ENCODE measurements at places on chromosomes 5 and 9. TPM values are rescaled to one million over a fixed set of nuclear protein-coding genes. Genes with fewer than 3 reads are reported as not detected.

DMRTA1 gene
- 0.97 TPM for total RNA-seq

MEGF10 gene
- total RNA-seq = 0.78 TPM

PDE8B gene
- 0.62 TPM for total RNA-seq

THBS4 gene
- 24.6 TPM for total RNA-seq

IL4 gene
- not detected for total RNA-seq

KCNMB1 gene
- total RNA-seq = 0.65 TPM

FAM221B gene
- total RNA-seq = not detected

HAPLN1 gene
- total RNA-seq = 0.32 TPM

CER1 gene
- not detected for total RNA-seq

TOMM5 gene
- 59.4 TPM for total RNA-seq

RBM27 gene
- 10.2 TPM for total RNA-seq

DNA sequence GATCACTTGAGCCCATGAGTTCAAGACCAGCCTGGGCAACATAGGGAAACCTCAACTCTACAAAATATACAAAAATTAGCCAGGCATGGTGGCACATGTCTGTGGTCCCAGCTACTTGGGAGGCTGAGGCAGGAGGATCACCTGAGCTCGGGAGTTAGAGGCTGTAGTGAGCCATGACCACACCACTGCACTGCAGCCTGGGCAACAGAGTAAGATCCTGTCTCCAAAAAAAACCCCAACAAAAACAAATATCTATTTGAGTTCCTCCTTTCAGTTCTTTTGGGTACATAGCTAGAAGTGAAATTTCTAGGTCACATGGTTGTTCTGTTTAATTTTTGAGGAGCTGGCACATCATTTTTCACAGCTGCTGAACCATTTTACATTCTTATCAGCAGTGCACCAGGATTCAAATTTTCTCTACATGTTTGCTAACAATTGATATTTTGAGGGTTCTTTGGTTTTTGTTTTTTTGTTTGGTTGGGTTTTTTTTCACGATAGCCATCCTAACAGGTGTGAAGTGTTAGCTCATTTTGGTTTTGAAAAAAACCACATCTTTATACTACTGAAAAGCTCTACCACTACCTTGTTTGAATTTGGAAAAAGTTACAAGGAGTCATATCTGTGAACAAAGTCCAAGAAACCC lies 176.9 kb upstream of the SLC12A2 start:
- no peak for DNase-seq

- DNase-seq = no peak
Measured at GRCh38 chr9:108665521-108666239, 190.1 kb downstream of the ACTL7B start.

DNA sequence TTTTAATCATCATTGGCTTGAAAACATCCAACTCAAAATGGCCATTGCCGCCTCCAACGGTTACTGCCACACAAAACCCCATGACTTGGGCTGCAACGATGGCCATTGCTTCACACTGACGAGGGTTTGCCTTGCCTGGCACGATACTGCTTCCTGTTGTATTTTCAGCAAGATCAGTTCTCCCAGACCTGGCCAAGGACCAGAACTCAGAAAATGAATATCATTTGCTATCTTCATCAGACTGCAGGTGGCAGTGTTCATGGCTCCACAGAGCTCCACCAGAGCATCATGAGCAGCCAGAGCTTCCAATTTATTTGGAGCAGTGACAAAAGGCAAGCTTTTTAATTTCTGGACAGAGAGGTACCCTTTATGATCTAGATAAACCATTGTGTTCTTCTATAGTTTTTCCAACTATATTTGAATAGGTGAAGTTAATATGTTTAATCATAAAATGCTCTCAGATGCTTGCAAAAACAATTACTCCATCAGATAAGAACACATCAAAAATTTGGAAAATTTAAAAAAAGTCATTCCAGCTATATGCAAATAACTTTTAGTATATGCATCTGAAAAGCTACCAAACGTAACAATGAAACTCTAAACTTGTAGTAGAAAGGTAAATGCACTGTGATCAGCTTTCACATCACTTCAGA lies 10.4 kb downstream of the AMACR start:
- peak; percentile 52 for DNase-seq

- no peak for DNase-seq
Measured at GRCh38 chr9:649128-650074, 192.1 kb upstream of the DMRT1 start.

- DNase-seq = no peak
Measured at GRCh38 chr5:160209917-160210316, 19.4 kb upstream of the FABP6 start.

- DNase-seq = no peak
Measured at GRCh38 chr9:91405343-91406077, 18.1 kb downstream of the NFIL3 start.

DNA sequence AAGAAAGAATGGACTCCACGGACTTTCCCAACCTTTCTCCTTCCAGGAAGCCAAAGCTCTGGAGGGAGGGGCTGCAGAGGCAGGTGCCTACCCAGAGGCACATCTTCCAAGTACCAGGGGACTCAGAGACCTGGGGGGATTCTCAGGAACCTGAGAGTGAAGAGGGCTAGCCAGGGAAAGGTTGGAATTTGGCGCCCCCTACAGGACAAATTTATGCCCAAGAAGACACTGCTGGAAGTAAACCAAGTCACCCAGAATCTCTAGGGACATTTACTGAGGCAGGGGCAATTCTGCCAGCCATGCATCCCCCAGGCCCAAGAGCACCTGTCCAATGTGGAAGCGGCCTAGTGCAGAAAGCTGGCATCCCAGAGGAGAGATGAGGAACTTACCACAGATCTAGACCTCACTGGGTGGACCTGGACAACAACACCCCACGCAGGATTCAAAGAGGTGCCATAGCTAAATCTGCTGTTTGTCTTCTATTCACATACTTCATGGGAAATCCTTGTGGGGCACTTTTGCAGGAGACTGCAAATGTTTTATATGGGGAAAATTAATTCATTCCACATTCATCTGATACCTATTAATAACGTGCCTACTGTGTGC lies 25.9 kb upstream of the IDNK start:
- DNase-seq = no peak

DNA sequence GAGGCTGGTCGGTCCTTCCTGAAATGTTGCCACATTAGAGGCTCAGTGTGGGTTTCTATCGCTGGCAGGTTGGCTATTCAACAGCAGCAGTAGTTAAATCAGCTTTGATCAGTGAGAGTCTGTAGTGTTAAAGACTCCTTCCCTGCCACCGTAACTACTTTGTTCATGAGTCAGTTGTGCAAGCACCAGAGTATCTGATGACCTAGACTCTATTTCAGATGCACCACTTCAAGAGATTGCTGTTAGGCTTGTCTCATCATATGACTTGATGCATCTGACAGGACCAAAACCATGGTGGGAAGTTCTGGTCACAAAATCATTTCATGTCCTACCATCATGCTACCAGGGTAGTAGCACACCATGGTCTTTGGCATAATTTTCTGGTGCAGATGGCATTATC lies 482.7 kb upstream of the MPDZ start:
- no peak for DNase-seq

- DNase-seq = no peak
Measured at GRCh38 chr5:179802207-179802883, 4.3 kb downstream of the MGAT4B start.

DNA sequence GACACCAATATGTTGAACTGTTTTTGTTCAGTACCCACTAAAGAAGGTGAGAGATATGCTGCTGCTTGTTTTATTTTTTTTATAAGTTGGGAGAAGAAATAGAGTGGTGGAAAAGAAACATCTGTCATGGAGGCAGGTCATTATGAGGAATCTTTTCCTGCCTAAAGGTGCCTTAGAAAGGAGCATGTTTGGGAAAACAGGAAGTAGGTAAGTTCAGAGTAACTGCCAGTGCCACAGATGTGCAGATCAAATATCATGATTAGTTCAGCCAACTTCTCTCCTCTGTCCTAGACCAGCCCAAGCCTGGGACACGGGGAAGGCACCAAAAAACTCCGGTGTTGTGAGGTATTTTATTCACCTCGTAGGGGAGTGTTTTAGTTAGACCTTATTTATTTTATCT lies 144.2 kb downstream of the MAN2A1 start:
- DNase-seq = no peak

GRCh38 chr5:104540448-104540847 lies 977.9 kb upstream of the NUDT12 start:
- no peak for DNase-seq

GRCh38 chr5:72284559-72285423 lies 35.2 kb downstream of the MRPS27 start:
- no peak for DNase-seq

GRCh38 chr9:70551396-70551795 lies 136.9 kb upstream of the KLF9 start:
- no peak for DNase-seq

DNA sequence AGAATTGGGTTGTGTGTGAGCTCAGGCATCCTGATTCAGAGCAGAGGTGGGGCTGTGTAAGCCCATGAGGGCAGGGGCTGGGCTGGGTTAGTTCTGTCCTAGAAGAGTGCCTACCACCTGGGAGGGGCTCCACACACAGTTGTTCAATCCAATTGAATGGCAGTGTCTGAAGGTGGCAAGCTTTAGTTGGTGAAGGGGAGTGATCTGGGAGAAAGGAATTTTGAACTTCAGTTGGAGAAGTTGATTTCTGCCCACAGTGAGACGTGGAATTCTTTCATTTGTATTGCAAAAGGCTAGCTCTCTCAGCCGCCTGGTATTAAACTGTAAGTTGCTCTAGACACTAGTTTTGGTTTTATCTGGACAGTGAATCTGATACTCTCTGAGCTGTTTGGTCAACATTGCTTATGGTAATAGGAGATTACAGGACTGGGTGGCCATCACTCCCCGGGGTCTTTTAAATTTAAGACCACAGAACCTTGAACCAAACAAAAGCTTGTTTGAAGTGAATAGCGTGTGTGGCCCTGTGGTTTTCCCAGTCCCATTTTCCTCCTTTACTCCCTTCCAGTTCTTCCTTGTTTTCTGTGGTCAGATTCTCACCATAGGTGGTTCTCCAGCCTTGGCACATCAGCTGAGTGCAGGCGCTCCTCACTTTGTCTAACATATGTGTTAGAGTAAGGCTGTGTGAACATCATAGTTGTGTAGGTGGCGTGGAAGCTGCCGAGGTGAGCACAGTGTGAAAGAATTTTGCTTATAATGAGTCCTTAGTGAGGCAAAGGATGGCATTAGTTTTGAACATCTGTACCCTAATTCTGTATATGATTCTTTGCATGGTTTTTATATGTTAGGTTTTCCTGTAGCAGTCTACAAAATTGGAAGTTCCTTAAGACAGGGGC lies 78.0 kb downstream of the ARHGAP26 start:
- DNase-seq = no peak

GRCh38 chr5:96896276-96896675 lies 20.0 kb downstream of the ERAP2 start:
- DNase-seq = no peak

DNA sequence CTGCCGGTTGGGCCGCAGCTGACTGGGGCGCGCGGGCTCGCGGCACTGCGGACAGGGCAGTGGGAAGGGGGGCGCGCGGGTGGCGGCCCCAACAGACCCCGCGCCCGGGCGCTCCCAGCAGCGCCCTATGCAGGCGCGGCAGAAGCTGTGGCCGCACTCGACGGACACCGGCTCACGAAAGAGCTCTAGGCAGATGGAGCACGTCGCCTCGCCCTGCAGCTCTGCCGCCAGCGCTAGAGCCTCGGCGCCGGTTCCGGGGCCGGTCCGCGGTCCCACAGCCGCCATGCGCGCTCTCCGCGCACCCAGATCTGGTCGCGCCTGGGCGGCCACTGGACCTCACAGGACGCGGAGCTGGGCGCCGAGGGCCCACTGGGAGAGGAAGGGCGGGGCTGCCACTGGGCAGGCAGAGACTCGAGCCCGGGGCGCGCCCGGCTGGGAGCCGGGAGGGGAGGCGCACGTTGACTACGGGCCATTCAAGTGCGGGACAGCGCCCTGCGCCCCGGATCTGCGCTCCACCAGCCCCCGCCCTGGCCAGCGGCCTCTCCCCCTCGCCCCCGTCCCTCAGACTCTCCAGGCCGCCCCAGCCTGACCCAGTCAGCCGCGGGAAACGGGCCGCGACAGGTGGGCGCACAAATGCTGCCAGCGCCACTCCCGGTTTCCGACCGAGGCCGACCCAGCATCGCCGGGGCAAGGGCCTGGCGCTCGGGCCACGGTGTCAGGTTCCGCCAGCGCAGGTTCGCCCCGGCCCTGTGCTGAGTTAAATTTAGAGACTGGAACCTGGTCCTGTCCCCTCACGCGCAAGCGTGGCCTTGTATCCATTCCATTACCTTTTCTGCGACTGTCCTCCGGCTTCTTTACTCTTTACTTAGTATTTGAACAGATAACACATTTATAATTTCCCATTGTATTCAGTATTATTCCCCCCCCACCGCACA lies at the start of gene TRIM7:
TRIM7 (minus strand) TSS at position 371 of the 935 bp plus-strand sequence; CDS start at position 285, 86 bp downstream.
- DNase-seq = peak; percentile 84

DNA sequence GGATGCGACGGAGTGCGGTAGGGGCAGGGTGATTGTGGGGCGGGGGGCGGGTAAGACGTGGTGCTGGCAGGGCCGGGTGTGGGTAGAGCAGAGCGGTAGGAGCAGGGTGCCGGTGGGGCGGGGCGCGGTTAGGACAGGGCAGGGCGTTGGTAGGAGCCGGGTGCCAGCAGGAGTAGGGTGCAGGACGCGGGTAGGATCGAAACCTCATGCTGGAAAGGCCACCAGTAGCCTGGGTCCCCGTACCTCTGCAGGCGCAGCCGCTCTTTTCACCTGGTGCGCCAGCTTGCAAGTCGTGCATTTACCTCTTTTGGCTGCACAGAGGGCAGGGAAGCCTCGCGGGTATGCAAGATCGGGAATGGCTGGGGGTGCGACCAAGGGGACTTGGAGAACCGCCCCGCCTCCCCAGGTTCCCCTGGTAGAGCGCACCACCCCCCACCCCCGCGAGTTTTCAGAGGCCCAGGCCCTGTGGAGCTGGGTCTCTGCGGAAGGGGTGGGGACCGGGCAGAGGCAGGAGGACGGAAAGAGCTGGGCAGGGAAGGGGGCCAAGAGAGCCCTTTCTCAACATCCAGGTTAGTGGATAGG lies 104.8 kb upstream of the SIMC1 start:
- no peak for DNase-seq

DNA sequence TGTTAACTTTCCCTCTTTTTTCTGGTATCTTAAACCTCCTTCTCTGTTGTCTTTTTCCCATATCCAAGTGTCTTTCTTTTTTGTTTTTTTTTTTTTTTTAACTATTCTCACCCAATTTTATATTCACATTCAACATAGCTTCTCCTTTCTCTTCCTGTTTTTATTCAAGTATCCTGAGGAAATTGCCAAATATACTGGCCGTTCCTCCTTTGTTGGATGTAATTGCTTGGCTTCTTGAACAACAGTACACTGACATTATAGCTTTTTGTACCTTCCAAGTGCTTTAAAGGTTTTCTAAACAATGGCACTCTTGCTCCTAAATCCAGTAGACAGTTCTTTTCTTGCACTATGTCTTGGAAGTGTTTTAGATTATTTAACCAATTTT lies 1146.8 kb downstream of the MAT2B start:
- DNase-seq = no peak
